ENCODE measurements at places on chromosomes 5 and 9. TPM values are rescaled to one million over a fixed set of nuclear protein-coding genes. Genes with fewer than 3 reads are reported as not detected.
A peak's percentile ranks its signal among the peaks of the same experiment; 100 is the strongest.

DNA sequence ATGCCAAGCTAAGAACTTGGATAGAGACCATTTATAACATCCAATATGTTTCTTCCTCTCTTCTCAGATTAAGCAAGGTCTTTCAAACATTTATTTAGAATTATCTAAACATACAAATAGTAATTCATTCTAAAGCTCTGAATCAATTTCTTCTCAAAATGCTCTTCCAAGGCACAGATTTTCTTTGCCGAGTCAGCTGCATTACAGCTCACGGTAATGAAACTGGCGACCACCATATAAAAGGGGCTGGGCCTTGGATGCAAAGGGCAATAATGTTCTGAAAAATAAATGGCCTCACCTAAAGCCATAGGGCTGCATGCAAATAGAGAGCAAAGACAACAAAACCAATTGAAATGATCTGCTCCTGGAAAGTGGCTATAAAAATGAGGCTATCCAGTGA, 63.8 kb downstream of the MED27 start:
- DNase-seq: no peak

GRCh38 chr5:9059920-9060691, 485.8 kb downstream of the SEMA5A start:
- no peak for DNase-seq

GRCh38 chr5:68406767-68407241, 191.2 kb downstream of the PIK3R1 start:
- no peak for DNase-seq

DNA sequence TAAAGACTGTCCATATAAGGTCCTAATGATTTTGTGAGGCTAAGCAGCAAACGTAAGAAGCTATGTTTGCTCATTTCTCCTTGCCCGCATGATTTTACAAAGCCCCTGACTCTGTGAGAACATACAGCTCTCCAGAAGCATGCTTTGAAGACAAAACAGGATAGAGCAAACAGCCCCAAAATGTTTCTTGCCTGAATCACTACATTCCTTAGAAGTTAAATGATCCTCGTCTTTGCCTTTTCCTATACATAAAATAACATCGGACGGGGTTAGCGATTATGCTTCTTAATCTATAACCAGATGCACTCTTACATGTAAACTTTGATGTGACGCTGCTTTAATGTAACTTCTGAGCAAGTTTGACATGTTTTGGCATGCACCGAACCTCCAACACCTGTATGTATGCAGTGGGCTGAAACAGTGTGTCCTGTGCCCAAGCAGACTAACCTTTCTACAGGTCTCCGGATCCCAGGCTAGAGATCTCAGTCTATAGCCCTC, 353.7 kb downstream of the CETN3 start:
- DNase-seq: no peak

DNA sequence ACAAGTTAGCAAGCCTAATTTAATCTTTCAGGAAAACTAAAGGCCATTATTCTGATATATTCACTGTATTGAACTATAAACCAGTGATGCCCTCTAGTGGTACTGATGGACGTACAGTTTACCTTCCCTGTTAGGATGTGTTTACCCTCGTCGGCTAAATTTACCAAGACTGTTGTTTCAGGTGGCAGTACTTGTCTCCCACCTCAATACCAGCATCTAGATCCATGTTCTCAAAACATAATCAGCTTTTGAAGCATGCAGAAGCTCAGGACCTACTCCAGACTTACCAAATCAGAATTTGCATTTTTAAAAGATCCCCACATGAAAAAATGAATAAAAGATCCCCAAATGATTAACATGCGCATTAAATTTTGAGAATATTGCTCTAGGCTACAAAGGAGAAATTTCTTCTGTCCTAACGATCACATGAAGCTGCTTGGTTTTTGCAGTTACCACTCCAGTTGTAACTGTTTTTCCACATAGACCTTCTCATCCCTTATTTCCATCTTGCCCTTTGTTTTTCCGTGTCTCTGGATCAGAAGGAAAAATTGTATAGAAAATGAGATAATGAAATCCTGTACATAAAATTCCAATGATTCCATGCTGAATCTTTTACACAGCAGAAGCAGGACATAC, 3.2 kb upstream of the BAAT start:
- no peak for DNase-seq

DNA sequence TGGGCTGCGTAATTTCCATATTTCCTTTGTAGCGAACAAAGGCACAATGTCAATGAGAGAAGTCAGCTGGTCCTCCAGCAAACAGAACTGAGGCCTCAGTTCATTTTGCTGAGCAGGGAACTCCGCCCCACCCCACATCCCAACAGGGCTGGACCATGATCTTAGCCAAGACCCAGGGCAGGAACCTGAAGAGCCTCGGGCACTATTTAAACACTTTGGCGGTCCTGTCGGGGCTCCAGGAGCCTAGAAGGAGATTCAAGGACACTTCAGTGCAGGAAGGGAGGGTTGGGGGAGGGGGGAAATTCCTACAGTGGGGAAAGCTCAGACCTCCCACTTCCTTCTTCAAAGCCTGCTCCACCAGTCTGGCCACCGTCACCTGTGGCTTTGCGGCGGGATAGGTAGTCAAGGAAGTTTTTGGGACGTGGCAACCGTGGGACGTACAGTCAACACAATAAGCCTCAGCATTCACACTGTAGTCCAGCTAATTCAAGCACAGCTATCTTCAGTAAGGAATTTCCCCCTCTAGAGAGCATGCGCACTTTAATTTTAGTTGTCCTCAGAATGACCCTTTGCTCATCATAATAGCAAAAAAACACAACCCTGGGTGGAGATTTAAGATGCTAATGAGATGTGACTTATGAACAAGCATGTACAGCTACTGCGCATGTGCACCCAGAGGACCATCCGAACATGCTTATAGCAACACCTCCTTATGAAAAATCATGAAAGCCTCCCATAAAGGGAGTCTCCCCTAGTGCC, 30.9 kb downstream of the S1PR3 start:
- peak; percentile 59 for DNase-seq

- no peak for DNase-seq
Observed at GRCh38 chr5:126513703-126514102, 81.3 kb downstream of the ALDH7A1 start.

DNA sequence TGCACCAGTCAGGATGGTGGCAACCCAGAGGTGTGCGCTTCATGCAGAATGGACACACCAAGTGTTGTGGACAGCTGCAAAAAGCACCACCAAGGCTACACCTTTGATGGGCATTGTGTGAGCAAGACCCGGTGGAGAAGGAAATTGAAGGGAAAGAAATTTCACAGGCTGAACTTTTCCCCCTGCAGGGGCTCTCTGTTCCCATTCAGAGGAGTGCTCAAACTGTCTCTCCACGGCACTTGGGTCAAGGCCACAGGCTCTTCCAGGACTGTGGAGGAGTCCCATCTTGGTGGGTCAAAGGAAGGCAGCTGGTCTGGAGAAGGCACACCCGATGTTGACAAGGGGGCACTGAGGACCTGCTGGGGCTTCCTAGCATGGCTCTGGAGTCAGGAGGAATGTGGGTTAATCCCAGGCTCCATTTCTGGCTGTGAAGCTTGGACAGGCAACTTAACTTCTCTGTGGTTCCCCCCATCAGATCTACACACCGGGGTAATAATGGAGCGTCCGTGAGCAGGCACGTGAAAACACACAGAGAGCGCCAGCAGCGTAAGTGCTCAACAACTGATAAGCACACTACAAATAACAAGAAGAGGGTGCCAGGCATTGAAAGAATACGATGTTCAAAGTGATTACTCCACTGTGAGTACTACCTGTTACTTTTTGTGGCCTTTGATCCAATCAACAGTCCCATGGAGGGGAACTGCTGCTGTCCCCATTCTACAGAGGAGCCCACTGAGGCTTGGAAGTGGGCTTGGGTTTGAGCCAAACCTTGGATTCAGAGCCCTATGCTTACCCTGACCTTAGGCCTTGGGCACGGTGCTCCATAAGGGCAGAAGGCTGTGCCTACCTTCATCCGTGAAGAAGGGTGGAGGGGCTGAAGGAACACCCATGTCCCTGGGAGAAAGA, 34.2 kb upstream of the TIFAB start:
- DNase-seq: no peak

DNA sequence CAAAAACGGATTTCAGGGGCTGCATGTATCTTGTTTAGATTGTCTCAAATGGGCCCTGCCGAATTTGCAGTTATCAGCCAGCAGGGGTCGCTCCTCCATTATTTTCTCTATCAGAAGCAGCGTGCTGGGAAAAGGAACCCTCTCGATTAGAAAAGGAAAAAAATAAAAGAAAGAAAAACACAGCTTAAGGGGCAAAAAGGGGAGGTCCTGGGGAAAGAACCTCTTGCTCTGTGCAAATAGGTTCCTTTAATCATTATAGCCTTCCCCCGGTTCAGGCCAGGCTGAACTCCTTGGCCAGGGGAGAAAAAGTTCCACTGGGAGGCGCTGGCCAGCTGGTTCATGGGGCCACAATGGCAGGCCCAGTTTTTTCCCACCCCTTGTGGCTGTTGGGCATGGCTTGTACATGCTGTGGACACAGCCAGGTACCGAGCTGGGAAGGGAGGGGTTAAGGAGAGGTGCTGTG, 25.0 kb upstream of the CAPSL start:
- no peak for DNase-seq

DNA sequence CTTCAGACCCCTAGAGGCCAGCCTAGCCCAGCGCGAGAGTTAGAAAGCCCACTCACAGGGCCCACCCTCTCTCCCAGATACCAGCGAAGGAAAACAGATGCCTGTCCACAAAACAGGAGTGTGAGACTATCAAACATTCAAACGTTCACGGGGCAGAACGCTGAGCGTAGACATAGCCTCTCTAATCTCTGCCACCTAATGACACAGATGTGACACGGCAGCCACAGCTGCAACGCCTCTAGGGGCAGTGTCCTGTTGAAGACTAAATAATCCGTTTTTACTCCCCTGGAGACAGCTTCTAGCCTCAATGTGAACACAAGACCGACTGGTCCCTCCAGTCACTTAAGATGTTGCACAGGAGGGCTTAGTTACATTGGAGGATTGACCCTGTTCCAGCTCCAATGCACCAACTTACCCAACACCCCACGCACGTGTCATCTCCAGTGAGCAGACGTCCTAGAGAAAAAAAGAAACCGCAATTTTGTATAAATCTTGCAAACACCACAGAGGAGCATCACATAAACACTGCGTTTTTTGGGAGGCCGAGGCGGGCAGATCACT, 14.3 kb downstream of the DIPK1B start:
- DNase-seq: no peak

Gene PCDHAC1
- 0.17 TPM for total RNA-seq

Gene SLC4A9
- 1.4 TPM for total RNA-seq

Gene ST8SIA4
- 0.72 TPM for total RNA-seq

- DNase-seq: peak; percentile 72
Observed at GRCh38 chr5:171318026-171318425, 9.0 kb downstream of the TLX3 start.

DNA sequence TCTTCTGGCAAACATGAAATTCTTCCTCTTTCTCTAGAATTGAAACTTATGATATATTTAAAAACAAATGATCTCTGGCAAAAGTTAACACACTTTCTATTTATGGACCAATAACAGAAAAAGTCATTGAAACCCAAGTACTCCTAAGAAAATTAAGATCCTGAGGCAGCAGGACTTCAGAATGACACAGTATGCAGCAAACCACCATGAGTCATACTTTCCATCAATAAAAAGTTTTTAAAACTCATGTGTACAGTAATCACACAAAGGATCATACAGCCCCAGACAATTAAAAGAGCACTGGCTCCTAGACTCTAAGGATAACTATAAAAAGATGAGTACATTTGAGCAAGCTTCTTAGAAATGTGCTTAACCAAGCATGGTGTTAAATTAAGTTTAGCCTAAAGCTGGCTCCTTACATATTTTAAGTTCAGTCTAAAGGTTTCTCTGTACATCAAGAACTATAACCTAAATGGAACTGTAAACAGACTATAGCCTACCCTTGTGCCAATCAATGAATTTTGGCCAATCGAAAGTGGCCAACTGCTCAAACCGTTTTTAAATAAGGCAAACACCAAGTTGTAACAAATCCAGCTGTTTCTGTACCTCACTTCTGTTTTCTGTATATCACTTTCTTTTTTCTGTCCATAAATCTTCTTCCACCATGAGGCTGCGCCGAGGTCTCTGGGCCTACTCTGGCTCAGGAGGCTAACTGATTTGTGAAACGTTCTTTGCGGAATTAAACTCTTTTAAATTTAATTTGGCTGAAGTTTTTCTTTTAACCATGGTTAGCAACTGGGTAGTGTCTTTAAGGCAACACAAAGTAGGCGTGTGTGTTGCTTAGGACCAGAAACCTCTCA, 232.1 kb upstream of the PIK3R1 start:
- DNase-seq: no peak

DNA sequence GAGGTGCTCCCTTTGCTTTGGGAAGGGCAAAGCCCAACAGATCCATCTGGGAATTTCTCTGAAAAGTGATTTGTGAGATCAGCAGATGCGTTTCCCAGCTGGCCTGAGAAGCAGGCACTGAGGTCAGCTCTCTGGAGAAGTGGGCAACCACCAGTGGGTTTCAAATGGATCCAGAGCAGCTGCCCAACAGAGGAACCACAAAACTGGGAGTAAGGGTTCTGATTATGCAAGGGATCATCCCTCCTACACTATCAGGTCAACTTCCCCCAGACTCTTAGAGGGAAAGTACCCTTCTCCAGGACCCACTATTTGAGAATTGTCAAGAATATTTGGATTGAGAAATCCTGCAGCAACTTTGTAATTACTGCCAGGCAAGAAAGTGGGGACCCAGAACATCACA, 21.7 kb downstream of the CCL28 start:
- no peak for DNase-seq

- DNase-seq: no peak
Observed at GRCh38 chr5:91401175-91401574, 18.1 kb upstream of the ARRDC3 start.

GRCh38 chr5:14476786-14477435, 104.7 kb upstream of the OTULINL start:
- no peak for DNase-seq

DNA sequence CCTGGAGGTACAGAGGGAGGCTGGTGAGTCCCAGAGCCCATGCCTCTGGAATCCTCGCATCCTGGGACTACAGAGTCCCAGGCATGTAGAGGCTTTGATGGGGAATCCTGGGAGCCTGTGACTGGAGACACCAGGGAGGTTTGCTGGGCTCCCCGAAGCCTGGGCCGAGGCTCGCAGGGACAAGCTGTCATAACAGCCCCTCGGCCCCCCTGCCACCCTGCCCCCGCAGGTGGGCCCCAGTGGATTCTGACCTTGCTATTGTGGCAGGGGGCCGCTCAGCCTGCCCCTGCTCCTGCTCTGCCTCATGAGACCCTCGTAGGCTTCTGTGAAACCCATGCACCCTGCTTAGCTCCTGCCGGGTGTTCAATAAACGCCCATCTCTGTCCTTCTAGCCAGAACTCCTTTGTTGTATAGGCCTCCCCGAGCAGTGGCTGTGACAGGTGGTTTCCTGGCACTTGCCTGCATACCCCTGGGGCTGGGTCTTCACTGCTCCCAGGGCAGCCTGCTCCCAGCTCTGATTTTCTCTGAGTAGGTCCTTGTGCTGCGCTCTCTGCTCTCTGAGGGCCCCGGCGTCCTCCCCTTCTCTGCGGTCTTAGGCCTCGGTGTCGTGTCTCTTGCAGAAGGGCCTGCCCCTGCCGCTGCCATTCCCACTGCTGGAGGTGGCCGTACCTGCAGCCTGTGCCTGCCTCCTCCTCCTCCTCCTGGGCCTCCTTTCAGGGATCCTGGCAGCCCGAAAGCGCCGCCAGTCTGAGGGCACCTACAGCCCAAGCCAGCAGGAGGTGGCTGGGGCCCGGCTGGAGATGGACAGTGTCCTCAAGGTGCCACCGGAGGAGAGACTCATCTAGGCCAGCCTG, 20.4 kb downstream of the CRB2 start:
- DNase-seq: no peak

GRCh38 chr5:129020683-129021082, 55.4 kb downstream of the SLC27A6 start:
- no peak for DNase-seq

Measured in lower leg skin (tissue), 4 donors.